ENCODE measurements at places on chromosomes 16 and 17.
A peak's percentile ranks its signal among the peaks of the same experiment; 100 is the strongest.

- peak; percentile 81 for DNase-seq
Observed at GRCh38 chr16:19886073-19886941, 1.7 kb upstream of the GPRC5B start.

- DNase-seq: no peak
Observed at GRCh38 chr17:82350182-82351030, 8.6 kb upstream of the TEX19 start.

DNA sequence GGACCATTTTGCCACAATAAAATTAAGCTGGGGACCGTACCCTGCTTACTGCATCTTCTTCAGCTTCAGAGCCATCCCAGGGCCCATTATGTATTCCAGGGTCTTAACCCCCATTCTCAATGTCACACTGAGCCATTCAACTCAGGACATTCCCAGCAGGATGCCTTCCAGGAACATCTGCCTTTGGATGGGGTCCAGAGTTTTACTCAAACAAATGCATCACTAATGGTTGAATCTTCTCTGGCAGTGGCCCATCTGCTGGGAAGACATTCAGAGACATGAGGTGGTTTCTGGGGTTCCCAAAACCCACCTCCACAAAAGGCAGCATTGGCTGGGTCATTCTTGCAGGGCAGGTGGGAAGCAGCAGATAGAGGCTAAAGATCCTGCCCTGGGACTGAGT is 3.4 kb upstream of the SEC14L5 start:
- DNase-seq: no peak

DNA sequence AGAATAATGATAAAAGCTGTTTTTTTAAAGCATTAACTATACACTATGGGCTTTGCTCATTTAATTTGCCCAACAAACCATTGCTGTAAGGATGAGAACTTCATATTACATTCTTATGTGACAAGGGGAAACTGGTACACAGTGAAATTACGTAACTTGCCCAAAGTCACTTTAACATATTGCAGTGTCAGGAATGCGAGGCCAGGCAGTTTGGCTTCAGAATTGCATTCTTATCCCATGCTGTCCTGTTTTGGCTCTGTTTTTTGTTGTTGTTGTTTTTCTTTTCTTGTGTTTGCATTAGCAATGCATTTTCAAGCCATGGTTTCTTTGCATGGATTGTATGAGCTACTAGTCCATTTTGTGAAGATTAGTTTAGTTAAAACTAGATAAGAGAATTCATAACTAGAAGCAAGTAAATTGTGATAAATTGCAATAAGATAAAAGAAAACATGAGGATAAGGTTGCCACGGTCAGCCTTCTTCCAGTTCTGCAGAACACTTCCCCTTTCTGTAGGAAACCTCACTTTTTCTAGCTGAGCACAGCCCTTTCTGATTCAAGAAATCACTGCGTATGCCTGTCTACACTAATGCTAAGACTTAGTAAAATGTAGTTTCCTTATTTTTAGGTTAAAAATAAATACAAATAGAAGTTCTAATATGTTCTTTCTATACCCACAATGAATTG is 221.3 kb upstream of the KCNJ16 start:
- DNase-seq: no peak

GRCh38 chr16:23182206-23182678 is 303 bp upstream of the SCNN1G start:
- peak; percentile 83 for DNase-seq

DNA sequence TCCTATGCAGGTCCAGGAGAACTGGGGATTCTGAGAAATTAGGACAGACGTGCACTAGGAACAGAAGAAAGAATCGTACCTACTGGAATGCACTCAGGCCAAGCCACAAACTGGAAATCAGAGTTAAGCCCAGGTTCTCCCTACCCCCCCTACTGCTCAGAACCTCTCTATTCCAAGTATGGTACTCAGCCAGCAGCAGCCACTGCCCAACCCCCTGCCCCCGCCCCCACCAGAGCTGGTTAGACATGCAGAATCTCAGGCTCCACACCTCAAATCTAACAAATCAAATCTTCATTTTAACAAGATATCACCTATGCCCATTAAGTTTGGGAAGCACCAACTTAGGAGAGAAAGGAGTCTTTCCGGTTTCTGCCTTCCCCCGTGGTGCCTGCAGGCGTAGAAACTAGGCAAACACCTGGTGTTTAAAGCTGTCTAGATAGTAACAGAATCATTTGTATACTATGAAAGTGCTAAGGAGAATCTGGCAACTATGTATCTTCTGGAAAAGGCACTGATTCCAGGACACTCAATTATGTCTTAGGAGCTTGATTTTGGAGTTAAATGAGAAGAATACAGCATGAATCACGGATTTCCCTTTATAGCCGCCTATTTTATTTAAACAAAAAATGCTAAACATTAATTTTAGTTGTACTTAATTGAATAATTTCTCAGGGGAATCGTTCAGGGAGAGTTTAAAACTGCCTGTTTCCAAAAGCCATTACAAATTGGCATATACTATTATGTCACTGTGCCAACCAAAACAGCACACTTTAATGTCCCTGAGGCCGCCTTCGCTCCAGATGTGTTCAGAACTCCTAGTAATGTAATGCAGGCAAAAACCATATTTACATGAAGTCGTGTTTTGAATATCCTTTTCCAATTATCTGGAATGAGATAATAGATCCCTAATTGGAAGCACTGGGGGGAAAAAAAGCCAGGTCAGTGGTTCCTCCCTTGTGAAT is 166.5 kb downstream of the STX8 start:
- DNase-seq: peak; percentile 68

GRCh38 chr16:73599351-73599750 is 551.4 kb upstream of the ZFHX3 start:
- DNase-seq: no peak

DNA sequence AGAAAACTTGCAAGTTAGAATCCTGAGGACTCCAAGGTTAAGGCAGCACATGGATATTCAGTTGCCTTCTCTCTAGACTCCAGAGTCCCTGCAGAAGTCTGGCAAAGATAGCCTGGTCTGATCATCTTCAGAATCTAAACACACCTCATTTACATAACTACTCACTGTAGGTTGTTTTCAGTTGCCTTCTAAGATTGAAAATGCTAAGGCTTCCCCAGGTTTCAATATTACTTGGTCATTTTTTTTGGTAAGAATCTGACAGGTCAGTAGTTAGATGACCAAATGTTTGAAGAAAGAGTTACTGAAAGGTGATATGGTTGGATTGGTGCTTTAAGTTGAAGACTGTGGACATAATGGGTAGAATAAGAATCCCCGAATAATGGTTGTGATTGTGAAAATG is 205.4 kb upstream of the KCNJ16 start:
- DNase-seq: no peak

GRCh38 chr16:46961373-46962353 is 11.8 kb downstream of the DNAJA2 start:
- DNase-seq: no peak

DNA sequence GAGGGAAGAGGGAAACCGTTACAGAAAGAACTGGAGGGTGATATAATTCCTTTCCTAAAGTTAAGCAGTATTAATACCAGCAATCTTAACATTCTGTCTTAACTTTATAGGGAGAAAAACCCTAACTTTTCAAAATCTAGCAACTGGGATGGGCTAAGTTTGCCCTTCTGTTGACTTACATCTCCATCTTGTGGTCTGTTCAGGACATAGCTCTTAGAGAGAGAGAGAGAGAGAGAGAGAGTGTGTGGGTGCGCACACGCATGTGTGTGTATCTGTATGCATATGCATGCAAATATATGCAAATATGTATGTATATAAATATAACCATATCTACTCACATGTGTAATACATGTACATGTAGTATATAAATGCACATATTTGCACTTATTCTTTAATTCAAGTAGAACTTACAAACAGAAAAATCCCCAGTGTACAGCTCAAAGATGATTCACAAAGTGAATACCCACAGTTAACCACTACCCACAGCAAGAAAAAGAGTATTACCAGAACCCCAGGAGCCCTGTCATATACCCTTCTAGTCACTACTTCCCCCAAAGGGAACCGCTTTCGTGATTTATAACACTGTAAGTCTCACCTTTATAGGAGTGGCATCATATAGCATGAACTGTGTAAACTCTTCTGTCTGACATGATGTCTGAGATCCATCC is 46.5 kb downstream of the STX8 start:
- peak; percentile 62 for DNase-seq

DNA sequence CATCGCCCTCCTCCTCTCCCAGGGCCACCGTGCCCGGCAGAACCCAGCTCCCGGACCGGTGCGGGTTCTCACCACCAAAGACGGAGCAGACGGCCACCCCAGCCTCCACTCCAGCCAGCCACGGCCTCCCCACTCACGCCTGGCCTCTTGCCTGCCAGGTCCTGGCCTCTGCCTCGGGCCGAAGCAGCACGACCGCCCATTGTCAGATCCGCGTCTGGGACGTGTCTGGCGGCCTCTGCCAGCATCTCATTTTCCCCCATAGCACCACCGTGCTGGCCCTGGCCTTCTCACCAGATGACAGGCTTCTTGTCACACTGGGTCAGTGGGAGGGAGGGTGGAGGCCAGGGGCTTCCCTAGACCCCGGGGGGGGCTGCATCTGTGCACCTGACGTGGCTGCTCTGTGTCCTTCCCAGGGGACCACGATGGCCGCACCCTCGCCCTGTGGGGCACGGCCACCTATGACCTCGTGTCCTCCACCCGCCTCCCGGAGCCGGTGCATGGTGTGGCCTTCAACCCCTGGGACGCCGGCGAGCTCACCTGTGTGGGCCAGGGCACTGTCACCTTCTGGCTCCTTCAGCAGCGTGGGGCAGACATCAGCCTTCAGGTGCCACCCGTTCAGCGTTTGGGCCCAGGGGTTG is 6.6 kb upstream of the RHOT2 start:
- DNase-seq: no peak
